ENCODE measurements at places on chromosomes 5 and 9.

DNA sequence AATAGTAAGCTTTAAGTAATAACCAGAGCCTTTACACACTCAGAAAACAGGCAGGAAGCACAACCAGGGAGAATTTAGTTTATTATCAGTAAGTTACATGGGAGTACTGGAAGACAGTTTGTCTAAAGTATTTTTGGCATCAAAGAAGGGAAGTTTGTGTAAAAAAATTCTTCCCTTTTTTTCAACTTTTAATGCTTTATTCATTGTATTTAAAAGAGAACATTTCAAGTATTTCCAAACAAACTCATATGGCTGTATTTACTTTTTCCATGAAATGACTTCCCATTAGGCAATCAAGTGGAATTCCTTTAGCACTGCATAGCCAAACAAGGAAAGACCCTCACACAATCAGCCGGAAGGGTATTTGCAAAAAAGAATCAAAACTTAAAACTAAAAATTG is 26.7 kb downstream of the RNF145 start:
- no peak for DNase-seq

DNA sequence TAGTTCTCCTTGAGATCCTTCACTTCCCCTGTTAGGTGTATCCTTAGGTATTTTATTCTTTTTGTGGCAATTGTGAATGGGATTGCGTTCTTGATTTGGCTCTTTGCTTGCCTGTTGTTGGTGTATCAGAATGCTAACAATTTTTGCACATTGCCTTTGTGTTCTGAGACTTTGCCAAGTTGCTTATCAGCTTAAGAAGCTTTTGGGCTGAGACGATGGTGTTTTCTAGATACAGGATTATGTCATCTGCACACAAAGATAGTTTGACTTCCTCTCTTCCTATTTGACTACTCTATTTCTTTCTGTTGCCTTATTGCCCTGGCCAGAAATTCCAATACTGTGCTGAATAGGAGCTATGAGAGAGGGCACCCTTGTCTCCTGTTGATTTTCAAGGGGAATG is 609.4 kb upstream of the COX7C start:
- no peak for DNase-seq

DNA sequence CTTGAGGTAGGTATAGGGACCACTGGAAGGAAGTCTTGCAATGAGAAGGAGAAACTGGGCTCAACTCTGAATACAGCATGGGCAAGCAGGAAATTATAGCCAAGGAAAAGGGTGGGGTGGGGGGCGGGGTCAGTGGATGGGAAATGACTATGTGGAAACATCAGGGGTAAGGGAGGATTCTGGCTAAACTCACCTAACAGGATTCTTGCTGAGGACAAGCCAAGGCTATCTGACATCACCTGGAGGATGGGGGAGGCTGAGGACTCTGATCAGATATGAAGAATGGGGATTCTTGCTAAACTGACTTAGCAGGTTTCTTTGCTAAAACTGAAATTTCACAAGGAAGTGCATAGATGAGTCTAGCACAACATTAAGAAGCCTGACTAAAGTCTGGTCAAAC is 40.8 kb downstream of the CTSL start:
- DNase-seq = no peak

- no peak for DNase-seq
Observed at GRCh38 chr9:98465799-98466198, 210.3 kb upstream of the TBC1D2 start.

DNA sequence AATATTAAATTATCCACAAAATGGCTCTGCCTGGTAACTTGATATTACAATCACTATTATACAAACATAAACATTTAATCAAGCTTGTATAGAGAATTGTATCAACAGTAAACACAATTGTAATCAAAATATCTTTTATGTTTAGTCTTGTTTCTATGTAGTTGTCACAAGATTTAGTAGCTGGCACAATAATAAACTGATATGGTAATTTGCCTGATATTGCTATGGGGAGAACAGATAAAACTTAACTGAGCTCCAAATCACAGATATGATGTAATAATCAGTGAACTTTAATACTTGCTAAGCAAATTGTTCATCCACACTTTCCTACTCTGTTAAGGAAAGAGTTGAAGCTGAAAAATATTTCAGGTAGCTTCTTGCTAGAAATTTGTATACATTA is 189.8 kb downstream of the MPDZ start:
- no peak for DNase-seq

DNA sequence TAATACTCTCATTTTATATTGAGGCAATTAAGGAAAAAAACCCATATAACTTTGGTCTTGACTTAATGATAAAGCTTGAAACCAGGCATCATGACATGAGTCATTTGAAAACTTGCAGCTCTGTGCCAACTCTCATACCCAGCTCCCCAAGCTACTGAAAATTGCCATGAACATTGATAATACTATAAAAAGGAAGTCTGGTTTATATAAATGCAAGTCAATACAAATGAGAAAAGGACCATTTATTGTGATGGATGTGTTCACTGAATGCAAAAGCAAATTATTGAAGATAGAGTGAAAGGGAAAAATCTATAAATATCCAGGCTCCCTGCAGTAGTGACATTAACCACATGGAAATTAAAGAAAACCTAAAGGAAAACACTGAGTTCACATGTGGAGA is 116.3 kb downstream of the DEPDC1B start:
- no peak for DNase-seq

- DNase-seq = no peak
Observed at GRCh38 chr5:25500635-25501034, 855.9 kb upstream of the CDH10 start.

Measured in WTC11 (cell line).